Hematopoietic multipotent progenitor cell treated with erythropoietin and hydrocortisone succinate and interleukin-3 and kit ligand, for 4 days (in vitro differentiated cells): ENCODE measurements at places on chromosomes 16 and 17.

DNA sequence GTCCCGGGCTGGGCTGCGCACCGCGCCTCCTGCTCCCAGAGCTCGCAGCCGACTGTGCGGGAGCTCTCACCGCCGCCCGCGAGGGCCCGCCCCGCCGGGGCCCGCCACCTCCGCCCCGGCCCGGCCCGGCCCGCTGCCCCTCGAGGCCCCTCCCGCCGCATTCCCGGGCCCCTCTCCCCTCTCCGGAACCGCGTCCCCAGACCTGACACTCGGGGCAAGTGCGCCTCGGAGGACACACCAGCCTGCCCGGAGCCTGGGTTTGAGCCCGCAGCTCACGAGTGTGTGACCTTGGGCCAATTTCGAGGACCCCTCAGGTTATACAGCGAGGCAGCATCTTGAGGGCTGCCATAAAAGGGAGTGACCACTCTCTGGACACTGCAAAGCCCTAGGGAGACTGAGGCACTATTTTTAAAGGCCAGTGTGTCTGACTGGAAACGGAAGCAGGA, 2.0 kb upstream of the GRIN2C start:
- DNase-seq, result no peak

- DNase-seq, result no peak
Measured at GRCh38 chr17:67836205-67836987, 11.1 kb downstream of the BPTF start.

DNA sequence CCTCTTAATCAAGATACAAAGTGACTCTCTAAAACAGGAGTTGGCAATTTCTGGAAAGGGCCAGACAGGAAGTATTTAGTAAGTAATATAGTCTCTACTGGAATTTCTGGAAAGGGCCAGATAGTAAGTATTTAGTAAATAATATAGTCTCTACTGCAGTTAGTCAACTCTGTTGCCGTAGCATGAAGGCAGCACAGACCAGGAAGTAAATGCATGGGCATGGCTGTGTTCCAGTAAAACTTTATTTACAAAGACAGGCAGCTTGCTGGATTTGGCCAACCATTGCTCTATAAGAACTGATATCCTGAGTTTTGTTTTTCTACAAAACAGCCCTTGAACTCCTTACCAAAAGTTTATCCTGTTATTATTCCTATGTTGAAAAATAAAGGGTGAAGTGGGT, 16.9 kb downstream of the LDAF1 start:
- no peak for DNase-seq

DNA sequence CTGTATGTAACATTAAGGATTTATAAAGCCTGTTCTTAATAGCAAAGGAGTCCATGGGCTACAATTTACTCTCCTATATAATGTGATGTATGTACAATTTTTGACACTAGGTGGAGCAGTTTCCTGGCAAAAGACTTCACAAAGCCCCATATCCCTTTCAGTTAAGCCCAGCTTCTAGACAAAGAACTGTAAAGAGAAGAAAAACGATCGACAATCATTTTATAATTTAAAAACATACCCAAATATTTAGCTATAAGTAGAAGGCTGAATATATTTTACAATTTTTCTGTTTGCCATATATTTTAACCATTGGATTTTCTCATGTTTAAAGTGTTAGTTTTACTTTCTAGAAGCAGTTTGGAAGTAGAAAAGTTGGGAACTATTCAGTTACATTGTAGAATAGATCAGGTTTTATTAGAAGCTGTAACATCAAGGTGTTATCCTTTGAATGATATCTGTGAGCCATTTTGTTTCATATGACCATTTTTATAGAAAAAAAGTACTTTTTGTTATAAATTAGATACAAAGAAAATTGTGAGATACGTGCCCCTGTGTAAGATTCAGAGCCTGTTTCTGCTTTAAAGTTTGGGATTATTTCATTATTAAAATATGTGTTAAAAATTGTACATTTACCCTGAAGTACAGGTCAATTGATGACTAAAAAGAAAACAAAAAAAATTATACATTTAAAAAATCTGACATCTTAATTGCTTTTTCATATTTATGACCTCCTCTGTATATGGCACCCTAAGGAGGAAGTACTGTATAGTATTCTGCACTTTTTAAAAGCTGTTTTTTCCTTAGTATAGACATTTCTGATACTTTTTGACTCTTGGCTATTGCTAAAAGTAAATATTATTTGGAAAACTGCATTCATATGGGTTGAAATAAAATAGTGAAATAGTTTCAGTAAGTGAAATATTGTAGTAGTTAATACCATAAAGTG, 46.3 kb downstream of the VMP1 start:
- DNase-seq, result peak; percentile 95

DNA sequence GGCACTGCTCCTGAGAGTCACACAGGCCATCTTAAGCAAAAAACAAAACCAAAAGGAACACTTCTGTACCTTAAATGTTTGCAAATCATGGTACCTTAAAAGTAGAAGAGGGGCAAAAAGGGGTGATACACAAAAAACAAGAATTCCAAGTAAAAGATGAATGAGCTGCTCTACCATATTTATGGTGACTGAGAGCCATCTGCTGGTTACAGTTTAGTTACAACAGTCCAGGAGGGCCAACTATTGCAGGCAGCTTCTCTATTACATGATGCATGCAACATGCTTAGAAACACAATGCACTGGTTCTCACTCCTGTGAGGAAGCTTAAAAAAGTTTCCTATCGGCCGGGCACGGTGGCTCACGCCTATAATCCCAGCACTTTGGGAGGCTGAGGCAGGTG, 53.5 kb downstream of the STX8 start:
- DNase-seq, result peak; percentile 73

- DNase-seq, result no peak
Measured at GRCh38 chr16:49121636-49122035, 160.0 kb downstream of the CBLN1 start.

- DNase-seq, result no peak
Measured at GRCh38 chr16:31061126-31061812, 12.8 kb downstream of the ZNF668 start.

DNA sequence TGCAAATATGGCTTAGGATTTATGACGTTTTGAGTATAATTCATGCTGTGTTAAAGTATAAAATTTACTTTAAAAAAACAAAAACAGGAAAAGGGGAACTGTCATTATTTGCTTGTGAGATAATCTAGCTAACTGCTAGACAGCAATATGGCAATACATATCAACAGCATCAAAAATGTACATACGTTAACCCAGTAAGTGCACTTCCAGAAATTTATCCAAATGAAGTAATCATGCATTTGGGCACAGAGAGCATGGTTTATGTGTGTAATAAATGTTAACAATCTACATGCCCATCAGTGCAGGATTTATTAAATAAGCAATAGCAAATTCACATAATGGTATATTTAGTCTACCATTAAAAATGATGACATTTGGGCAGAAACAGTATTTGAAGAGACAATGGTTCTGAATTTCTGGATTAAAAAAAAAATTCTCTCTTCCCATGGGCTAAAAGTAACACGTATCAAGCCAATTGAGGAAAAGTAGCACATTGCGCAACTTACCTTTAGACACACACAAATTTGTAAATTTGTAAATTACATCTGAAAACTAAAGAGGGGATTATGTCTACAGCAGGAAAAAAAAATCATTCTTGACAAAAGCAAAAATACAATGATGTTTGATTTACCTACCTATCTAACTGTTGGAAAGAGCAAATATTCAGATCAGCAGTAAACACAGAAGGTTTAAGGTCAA, 80.2 kb downstream of the CACNG1 start:
- DNase-seq, result no peak

DNA sequence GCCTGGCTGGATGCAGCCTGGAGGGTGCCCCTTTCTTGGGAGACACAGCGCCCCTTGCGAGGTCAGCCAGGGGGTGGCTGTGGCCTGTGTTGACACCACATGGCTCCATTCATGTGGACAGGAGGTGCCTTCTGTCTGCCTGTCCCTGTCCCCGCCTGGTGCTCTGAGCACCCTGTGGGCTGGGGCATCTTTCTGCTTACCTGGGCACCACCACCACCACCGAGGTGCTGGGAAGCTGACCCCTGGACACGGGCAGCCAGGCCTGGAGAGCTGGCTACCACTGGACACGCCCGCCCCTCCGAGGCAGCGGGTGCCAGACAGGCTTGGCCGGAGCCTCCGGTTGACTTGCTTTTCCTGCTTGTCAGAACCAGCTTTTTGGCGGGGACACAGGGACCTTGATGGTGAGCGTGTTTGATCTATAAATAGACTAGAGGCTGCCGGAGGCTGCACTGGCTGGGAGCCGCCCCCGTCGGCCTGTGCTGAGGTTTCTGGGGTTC, 121.3 kb upstream of the GSE1 start:
- DNase-seq, result no peak

DNA sequence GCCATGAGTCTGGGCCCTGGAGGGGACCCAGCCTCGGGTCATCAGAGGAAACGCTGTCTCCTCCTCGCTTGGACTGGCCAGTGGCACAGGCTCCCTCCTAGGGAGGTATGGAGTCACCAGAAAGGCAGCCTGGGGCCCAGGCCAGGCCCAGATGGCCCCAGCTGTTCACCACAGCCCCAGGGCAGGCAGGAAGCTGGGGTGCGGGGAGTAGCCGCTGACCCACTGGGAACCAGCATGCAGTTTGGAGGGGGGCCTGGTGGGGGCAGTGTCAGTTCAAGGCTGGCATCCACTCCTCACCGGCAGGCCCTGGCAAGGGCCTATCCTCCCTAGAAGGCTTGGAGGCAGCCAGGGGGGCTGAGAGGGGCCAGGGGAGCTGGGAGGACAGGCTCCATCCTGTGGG, 48.8 kb downstream of the SDK2 start:
- DNase-seq, result peak; percentile 40

- DNase-seq, result no peak
Measured at GRCh38 chr17:64728041-64728695, 66.1 kb upstream of the SMURF2 start.

GRCh38 chr17:39867084-39867879, 720 bp upstream of the ZPBP2 start:
- no peak for DNase-seq

DNA sequence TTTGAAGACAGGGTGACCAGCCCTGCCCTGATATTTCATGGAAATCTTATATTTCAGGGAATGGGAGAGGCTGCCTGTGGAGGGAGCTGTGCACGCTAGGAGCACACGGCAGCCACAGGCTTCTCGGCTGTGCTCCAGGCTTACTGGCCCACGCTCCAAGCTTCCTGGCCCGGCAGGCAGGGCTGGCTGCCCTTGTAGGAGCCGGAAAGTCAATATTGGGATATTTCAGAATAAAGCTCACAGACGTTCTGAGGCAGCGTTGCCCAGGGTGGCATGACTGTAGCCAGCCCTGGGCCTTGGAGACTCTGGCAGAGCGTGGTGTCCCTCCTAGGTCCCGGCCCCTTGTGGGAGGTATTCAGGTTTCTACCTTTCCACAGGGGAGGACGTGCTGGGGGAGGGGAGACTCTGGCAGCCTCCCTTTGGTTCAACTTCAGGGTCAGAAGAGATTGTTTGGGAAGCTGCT, 95.6 kb downstream of the NPIPB11 start:
- DNase-seq, result no peak
